ENCODE measurements at places on chromosomes 7 and 10.

DNA sequence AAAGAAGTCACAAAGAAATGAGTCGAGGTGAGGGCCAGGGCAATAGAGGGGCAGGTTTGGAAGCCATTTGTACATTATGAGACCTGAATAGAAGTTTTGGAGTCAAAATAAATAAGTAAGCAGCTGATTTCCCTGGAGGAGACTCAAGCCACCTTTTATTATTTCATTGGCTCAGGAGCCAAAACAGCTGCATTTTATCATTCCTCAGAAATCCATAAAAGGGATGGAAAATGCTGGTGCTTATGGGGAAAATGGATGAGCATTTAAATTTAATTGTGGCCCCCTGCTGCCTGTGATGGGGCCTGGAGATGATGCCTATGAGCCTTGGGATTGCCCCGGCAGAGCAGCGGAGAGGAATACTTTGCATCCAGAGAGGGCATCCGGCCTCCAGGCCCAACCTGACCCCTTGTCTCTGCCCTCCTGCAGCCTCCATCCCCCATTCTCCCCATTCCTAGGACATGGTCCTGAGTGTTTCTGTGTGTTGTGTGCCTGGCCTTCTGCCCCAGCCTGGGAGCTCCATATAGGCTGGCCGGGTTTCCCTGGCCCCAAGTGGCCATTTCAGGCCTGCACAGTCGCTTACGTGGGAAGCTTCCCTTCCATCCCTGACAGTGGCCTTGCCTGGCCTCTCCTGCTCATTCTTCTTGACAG, 296.8 kb upstream of the ZMIZ1 start:
- DNase-seq: no peak

- no peak for DNase-seq
Measured at GRCh38 chr7:135169141-135169963, 1.2 kb downstream of the CYREN start.

DNA sequence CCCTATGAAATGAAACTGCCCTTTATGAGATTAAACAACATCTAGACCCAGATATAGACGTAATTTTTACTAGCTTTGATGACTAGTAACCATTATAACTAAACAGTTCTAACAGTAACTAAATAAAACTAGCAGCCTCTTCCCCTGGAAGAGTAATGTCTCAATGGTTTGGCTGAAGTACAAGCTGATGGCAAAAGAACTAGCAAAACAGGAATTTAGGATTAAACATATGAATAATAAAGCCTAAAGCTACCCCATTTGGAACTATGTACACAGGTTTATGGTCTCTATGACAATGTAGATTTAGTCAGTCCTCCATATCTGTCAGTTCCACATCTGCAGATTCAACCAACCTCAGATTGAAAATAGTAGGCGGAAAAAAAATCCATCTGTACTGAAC, 6.4 kb downstream of the DPY19L1 start:
- DNase-seq: no peak

DNA sequence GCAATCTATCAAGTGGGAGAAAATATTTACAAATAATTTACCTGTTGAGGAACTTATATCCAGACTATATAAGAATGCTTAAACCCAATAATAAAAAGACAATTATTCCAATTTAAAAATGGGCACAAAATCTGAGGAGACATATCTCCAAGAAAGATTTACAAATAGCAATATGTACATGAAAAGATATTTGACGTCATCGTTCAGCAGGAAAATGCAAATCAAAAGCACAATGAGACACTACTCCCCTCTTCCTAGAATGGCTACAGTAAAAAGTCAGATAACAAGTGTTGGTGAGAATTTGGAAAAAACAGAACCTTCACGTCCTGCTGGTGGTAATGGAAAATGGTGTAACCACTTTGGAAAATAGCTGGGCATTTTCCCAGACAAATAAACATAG, 457.0 kb downstream of the DPP6 start:
- DNase-seq: no peak

DNA sequence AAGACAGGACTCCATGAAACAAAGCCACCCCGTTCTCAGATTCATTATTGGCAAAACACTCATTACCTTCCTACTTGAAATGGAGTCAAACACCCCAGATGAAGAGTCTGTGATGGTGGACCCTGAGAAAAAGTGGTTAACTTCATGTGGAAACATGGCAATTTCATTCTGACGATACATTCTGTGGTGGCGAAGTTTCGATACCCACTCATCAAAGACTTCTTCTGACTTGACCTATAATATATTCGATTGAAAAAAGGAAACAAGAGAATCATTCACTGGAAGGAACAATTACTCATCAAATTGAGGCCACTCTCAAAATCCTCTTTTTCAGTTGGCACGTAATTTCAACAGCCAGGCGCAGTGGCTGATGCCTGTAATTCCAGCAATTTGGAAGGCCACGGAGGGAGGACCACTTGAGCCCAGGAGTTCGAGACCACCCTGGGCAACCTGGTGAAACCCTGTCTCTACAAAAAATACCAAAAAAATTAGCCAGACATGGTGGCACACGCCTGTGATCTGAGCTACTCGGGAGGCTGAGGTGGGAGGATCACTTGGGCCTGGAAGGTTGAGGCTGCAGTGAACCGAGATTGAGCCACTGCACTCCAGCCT, 108.8 kb upstream of the GSDME start:
- DNase-seq: no peak

GRCh38 chr7:922334-923107, 32.0 kb downstream of the ADAP1 start:
- no peak for DNase-seq

- DNase-seq: no peak
Measured at GRCh38 chr10:58281092-58281752, 12.3 kb downstream of the CISD1 start.

- DNase-seq: no peak
Measured at GRCh38 chr7:78607099-78607498, 808.5 kb downstream of the PHTF2 start.

DNA sequence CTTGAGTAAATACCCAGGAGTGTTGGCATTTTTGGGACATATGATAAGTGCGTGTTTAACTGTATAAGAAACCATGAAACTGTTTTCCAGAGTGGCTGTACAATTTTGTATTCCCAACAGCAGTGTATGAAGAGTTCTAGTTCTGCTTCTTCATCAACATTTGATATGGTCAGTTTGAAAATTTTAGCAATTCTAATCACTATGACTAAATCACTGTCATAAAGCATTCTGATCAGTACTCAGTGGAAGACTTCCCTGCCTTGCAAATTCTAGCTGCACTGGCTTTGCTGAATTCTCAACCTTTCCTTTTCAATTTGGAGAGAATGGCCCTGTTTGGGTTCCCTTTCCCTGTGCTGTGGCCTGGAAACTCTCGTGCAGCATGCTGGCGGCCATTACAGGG, 18.6 kb upstream of the FAM221A start:
- DNase-seq: no peak

DNA sequence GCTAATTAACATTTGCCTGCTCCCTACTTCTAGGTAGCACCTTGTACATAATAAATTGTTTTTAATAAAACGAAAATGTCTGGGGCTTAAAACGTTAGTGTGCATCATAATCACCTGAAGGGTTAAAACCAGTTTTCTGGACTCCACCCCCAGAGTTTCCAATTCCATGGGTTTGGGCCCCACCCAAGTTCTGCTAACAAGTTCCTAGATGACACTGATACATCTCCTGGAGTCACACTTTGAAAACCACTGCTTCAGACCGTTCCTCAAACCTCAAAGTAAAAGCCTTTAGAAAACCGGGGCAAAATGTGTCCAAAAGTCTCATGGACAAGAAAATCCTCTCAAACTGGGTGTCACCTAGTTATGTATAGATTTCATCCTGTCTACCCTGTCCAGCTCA, 9.3 kb downstream of the OSBPL3 start:
- DNase-seq: no peak

- DNase-seq: no peak
Measured at GRCh38 chr10:74787457-74787856, 38.9 kb upstream of the KAT6B start.

DNA sequence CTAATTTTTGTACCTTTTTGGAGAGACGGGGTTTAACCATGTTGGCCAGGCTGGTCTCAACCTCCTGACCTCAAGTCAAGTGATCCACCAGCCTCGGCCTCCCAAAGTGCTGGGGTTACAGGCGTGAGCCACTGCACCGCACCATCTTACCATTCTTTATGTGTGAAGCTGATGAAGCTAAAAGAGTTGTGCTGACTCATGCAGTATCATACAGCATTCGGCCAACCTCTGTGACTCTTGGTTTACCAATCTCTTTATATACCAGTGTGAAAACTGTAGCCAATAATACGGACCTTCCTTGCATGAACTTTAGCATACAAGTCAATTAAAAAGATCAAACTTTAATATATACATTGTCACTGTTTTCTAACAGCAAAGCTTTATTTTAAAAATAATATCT, 878.2 kb upstream of the MBL2 start:
- DNase-seq: no peak

- DNase-seq: no peak
Measured at GRCh38 chr7:138325434-138325833, 134.6 kb upstream of the TRIM24 start.

GRCh38 chr10:53003094-53003493, 230.5 kb upstream of the MBL2 start:
- no peak for DNase-seq

DNA sequence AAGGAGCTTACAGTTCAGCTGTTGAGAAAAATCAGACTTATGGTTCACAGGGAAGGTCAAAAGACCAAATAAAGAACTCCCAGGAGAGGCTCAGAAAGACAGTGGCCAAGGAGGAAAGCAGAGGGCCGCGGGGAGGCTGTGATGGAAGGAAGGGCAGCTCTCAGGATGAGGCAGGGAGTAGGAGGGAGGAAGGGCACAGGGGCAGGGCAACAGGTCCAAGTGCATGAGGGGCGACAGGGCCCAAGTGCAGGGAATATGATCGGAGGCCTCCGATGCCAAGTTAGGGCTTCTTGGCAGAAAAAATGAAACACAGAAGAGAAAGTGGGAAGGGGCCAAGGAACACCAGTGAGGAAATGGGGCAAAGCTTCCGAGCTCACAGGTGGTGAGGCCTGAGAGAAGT, 13.4 kb upstream of the PNLIPRP2 start:
- DNase-seq: no peak

- no peak for DNase-seq
Measured at GRCh38 chr7:82417898-82418297, 25.7 kb downstream of the CACNA2D1 start.

All from SK-N-MC (cell line).